ENCODE measurements at places on chromosomes 13 and 19.

DNA sequence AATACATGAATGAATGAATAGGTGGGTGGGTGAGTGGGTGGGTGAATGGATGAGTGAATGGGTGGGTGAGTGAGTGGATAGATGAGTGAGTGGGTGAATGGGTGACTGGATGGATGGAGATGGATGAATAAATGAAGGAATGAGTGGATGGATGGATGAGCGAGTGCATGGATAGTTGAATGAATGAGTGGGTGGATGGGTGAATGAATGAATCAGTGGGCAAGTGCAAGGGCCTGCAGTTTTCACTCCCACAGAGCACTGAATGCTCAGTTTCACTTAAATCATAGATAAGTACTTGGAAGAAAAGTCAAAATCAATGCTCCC is 12.4 kb downstream of the GAS6 start:
- DNase-seq, result no peak

GRCh38 chr19:54662730-54663129 is at the start of gene LILRB4:
TSS of gene LILRB4 (plus strand) at chr19:54662985. CDS start at chr19:54663034, 49 bp downstream.
- DNase-seq, result no peak

- DNase-seq, result no peak
Observed at GRCh38 chr13:26697069-26697955, 63.3 kb downstream of the GPR12 start.

GRCh38 chr13:57030671-57031070 is 110.0 kb upstream of the PRR20A start:
- DNase-seq, result no peak

DNA sequence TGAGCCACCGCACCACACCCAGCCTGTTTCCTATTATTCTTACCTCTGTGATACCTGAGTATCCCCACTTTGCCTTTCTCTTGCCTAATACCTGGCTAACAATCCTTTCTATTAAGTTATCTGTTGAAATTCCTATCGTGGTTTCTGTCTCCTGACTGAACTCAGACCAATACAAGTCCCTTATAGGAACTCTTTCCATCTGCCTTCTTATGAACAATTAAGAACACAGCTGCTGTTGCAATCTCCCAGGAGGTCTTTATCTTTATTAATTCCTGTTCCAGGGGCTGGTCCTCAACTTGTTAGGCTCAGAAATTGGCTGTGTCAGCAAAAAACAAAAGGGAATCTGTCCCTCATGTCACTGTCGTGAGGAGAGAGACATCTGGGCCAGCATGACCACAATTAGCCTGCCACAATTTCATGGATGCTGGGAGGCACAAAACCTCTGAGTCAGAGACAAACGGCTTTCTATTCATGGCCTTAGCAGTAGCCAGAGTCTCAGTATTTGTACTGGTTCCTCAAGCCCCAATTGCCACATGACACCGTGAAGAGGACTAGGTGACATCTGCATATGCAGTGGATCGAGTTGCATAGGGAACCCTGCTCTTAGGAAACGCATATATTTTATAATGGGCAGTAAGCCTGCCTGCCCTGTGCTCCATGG is 58.2 kb downstream of the NUFIP1 start:
- DNase-seq, result no peak

DNA sequence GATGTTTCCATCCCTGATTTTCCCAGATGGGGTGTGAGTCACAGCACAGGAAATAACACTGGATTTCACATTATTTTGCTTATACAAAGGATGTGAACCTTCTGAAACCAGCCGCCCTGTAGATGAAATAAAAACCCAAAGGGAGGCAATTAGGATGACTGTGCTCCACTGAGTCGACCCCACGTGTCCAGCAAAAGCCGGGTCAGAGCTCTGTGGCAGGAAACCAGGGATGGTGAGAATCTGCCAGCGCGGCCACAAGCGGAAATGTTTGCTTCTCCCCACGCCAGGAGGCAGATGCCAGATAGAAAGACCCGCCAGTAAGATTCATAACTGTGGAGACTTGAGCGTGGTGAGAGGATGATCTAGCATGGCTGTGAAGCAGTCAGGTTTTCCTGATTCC is 764.4 kb downstream of the LIG4 start:
- no peak for DNase-seq

GRCh38 chr19:31770223-31770622 is 421.0 kb upstream of the TSHZ3 start:
- DNase-seq, result no peak

GRCh38 chr13:45219938-45220375 is 19.1 kb upstream of the KCTD4 start:
- no peak for DNase-seq

GRCh38 chr19:17755977-17756670 is 4.8 kb downstream of the FCHO1 start:
- DNase-seq, result no peak

DNA sequence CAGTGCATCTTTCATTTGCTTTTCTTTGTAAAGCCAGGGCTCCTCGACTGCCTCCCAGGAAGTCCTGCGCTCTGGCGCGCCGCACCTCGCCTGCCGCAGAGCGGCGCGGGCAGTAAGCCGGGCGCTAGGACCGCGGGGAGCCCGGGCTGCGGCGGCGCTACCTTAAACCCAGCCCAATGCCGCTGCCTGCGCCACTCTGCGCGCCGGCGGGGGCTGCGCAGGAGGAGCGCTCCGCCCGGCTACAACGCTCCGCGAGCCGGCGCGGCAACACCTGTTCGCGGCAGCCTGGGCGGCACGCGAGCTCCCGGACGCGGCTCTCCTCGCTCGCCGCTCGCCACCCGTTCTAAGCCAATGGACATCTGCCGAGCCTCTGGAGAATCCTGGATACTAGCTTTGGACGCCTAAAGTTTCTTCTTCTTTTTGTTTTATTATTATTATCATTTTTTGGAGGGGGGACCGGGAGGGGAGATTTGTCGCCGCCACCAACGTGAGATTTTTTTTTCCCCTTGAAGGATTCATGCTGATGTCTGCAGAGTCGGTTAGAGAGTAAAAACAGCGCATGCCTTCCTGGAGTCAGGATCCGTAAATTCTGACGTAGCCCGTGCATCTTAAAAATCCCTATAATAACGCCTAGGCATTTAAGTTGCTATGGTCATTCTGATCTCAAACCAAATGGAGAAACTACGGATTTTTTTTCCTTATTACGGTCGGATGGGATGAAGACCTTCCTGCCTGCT is at the start of gene FGF9:
Gene FGF9, plus strand, starts transcription at position 191 of the 737 bp plus-strand sequence. CDS start 840 bp downstream, outside the sequence.
- peak; percentile 74 for DNase-seq
